ENCODE measurements at places on chromosomes 11 and 22.
A peak's percentile ranks its signal among the peaks of the same experiment; 100 is the strongest.

- DNase-seq, result no peak
Observed at GRCh38 chr11:70618431-70619101, 220.2 kb downstream of the CTTN start.

GRCh38 chr22:50268655-50269113 lies 1.5 kb downstream of the MAPK11 start:
- no peak for DNase-seq

DNA sequence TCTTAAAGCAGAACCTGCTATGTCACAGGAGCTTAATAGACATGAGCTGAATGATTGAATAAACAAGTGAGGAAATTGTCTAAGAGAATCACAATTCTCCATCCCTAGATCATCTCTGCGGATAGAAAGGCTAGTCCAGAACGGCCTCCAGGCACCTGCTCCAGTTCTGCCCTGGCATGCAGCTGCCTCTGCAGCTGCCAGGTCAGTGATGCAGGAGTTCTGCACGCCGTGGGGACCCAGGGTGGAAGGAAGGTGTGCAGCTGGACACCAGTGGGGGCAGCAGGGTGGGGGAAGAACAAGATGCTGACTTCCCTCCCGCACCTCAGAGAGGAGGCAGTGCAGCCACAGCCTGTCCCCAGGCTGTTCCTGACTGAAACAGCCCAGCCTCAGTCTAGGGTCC lies 192.1 kb upstream of the NCAM1 start:
- DNase-seq, result no peak

- no peak for DNase-seq
Observed at GRCh38 chr22:49547751-49548239, 279.9 kb downstream of the BRD1 start.

DNA sequence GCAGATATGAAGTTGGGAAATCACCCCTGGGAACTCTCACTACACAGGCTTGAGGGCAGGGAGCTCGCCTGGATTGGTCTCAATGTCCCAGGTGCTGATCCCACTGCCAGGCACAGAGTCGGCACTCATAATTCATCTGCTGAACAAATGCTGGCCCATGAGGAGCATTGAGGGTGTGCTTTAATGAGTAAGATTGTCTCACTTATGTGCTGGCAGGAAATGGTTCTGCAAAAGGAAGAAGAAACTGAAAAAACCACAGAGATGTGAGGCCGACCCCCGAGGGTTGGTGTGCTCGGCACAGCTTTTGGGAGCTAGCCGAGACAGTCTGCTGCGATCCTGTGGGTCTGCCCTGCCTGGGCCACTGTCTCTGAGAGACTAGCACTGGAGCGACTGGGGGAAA lies 9.4 kb downstream of the PLAAT2 start:
- peak; percentile 59 for DNase-seq

Data from fibroblast of skin of right biceps (primary cell).